ENCODE measurements at places on chromosomes 3 and 15.
A peak's percentile ranks its signal among the peaks of the same experiment; 100 is the strongest.

DNA sequence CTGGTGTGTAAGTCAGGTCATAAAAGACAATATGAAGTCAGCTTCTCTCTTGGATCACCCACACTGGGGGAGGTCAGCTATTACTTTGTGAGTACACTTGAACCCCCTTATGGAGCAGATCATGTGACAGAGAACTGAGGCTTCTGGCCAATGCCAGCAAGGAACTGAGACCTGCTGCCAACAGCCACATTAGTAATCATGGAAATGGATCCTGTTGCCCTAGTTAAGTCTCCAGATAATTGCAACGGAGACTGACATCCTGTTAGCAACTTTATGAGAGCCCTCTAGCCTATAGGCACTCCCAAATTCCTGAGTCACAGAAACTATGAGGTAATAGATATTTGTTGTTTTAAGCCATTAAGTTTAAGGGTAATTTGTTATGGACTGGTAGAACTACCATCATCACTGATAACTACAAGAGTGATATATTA is 110.4 kb upstream of the GMNC start:
- DNase-seq, result no peak

GRCh38 chr3:124174476-124174875 is 182.6 kb upstream of the ROPN1 start:
- peak; percentile 65 for DNase-seq

DNA sequence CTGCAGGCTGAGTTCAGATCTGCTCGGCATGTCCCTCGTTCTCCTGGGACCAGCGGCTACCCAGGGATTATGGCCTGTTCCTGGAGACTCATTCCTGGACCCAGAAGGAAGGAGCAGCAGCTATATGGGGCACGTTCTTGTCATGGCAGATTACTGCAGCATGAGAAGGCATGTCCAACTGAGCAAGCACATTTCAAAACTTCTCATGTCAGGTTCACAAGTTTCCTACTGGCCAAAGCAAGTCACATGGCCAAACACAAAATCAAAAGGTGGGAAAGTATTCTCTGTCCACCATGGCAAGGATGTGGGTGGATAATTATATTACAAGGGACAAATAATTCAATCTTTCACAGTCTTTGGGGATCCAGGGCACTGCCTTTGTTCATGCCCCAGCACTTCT is 71.9 kb upstream of the C15orf39 start:
- DNase-seq, result no peak

DNA sequence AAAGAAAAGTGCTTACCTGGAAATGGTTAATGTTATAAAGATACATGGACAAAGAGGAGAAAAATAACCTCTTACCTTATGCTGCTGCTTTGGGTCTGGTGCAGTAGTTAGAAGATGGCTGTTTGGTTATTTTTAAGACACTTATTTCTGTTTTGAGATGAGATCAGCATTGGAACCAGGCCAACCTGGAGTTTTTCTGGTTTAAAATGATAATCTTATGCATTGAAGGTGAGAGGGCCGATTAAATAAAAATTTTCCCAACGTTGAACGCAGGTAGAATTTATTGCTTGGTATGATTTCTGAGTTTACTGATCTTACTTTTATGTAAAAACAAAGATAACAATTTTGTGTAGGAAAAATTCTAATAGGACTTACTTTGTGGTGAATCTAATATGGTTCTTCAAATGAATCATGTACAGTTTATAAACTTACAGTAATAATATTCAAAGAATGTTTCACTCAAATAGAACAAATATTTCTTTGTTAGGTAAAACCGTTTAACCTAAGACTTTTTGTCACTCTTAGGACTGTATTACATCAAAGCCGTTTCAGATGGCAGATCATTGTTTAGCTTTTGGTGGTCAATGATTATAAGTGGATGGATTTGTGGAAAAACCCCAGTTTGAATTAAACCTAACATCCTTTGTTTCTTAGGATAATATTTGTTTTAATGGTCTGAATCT is 14.9 kb downstream of the UBE2E2 start:
- no peak for DNase-seq

DNA sequence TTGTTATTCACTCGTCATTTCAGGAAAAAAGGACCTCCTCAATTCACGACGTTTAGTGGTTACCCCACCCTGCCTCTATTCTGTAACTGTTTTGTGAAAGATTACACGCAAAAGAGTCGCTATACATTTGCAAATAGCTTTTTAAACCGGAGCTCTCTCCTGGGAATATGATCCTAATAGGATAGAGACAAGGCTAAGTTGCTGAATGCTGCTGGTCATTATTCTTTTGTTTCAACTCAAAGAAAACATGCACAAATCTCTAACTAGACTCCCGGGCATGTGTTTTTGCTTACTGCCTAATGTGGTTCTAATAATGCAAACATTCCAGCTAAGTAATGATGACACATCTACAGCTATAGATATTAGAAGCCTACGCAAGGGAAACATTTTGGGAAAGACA is 214.6 kb upstream of the MDFIC2 start:
- no peak for DNase-seq

DNA sequence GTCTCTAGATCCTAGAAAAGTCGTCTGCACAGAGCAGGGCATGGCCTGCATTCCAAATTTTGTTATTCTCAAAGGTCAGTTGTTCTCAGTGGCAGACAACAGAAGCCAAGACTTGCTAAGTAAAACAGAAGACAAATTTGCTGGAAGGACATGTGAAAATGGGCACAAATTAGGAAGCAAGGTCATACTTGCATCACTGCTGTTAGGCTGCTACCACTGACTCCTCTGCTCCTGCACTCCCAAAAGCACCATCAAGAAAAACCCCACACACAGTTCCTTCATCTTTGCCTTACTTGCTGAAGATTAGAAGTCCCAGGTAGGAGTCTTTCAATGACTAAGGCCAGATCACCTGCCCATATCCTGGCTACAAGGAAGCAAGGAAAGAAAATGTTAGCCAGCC is 69.9 kb upstream of the ATP2C1 start:
- DNase-seq, result no peak

GRCh38 chr3:192303235-192303634 is 424.1 kb downstream of the FGF12 start:
- no peak for DNase-seq

DNA sequence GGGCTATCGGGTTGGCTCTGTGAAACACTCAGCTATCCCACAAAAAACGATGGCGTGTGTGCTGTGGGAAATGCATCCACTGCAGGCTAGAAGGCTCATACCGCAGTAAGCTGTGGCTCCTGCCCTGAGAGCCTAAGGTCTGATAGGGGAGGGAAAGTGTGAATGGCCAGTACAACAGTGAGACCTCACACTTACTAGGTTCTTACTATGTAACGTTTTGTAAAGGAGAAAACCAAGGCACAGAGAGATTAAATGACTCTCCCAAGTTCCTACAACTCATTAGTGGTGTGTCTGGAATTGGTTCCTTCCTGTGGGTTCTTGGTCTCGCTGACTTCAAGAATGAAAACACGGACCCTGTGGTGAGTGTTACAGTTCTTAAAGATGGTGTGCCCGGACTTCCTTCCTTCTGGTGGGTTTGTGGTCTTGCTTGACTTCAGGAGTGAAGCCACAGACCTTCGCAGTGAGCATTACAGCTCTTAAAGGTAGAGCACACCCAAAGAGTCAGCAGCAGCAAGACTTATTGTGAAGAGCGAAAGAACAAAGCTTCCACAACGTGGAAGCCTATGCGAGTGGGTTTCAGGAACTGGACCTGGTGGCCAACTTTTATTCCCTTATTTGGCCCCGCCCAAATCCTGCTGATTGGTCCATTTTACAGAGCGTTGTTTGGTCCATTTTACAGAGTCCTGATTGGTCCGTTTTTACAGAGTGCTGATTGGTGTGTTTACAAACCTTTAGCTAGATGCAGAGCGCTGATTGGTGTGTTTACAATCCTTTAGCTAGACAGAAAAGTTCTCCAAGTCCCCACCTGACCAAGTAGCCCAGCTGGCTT is 161.7 kb downstream of the POLR2M start:
- DNase-seq, result no peak

- no peak for DNase-seq
Measured at GRCh38 chr3:115272036-115272824, 125.1 kb upstream of the ZBTB20 start.

DNA sequence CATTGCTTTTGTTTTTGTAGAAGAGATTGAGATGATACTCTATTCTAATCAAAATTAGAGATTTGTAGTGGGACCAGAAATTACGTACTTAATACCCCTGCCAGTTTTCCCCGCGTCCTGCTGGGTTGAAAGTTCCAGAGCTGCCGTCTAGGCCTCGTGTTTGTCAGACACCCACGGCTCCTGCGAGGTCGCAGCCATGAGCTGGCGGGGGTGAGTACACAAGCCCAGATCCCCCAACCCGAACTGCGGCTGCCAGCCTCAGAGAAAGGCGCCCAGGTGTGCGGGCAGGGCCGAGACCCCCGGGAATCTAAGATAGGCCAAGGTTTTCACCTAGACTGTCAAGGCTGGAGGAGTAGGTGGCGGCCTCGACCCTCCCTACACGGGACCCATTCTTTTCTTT is 26.3 kb downstream of the GPR160 start:
- no peak for DNase-seq

GRCh38 chr3:129865806-129866205 is 27.7 kb downstream of the TMCC1 start:
- no peak for DNase-seq

DNA sequence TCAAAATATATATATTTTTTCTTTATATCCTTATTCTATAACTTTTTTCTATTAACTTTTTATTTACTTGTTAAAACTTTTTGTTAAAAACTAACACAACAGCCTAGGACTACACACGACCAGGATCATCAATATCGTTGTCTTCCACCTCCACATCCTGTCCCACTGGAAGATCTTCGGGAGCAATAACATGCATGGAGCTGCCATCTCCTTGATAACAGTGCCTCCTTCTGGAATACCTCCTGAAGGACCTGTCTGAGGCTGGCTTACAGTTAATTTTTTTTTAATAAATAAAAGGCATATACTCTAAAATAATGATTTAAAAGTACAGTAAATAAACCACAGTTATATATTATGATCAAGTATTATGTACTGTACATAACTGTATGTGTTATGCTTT is 58.9 kb downstream of the SFMBT1 start:
- no peak for DNase-seq

GRCh38 chr15:85499371-85499887 is 119.0 kb downstream of the AKAP13 start:
- peak; percentile 11 for DNase-seq

GRCh38 chr3:42658091-42658770 is 4.7 kb downstream of the ZBTB47 start:
- no peak for DNase-seq

DNA sequence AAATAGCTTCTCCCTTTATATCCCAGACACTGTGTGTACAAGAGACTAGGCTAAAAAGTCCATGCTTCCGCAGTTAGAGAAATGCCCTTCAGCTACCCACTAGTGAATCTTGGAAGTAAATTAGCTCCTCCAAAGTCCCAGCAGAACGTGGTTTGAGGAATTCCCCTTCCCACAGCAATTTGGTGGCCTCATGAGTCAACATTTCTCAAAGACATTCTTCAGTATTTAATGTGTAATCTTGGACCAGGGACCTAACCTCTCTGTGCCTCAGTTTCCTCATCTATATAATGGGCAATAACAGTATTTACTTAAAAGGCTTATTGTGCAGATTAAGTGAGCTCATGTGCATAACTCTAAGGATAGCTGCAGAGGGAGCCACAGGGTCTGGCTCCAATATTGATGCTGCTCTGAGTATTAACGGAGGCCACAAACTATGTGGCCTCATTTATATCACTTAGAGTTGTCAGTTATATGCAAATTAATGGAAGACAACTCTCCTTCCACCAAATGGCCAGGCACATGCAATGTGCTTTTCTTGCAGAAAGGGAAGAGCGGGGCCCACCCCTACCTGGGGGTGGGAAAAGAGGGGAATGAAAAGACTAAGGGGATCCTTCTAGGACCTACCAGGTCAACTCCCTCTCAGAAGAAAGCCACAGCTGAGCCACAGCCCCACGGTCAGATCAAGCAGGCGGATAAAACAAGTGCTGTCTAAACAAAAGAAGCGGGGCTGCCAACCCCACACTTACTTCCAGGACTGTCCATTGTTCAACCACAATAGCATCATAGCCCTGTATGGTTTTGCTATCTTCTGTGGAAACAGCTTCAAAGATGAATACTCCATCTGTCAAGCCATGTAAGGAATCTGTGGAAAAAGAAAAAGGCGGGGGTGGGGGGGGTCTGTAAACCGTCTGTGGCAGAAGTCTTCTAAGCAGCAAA is 92.4 kb downstream of the OXNAD1 start:
- no peak for DNase-seq

GRCh38 chr15:92413510-92413909 is 19.8 kb downstream of the ST8SIA2 start:
- DNase-seq, result no peak

DNA sequence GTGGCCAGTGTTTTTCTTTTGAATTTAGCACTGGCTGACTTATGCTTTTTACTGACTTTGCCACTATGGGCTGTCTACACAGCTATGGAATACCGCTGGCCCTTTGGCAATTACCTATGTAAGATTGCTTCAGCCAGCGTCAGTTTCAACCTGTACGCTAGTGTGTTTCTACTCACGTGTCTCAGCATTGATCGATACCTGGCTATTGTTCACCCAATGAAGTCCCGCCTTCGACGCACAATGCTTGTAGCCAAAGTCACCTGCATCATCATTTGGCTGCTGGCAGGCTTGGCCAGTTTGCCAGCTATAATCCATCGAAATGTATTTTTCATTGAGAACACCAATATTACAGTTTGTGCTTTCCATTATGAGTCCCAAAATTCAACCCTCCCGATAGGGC is 43.5 kb downstream of the AGTR1 start:
- DNase-seq, result no peak

DNA sequence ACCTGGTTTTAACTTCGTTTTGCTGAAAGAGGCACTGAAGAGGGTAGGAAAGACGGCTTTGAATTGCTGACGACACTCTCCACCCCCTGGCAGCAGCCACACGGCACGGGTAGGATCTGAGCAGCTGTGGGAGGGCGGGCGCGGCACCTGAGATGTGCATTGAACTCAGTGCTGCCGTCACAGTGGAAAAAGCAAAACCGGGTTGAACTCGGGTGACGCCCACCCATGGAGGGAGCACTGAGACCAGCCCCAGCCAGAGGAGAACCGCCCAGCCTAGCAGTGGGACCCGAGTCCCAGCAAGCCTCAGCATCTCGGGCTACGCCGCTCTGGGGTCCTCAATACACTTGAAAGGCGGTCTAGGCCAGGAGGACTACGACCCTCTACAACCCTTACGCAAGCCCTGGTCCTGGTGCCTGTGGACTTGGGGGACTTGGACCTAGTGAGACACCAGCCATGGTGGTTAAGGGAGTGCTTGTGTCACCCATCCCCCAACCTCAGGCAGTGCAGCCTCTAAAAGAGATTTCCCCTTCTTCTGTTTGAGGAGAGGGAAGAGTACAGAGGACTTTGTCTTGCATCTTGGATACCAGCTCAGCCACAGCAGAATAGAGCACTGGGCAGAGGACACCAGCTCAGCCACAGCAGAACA is 50.0 kb upstream of the RPL35A start:
- no peak for DNase-seq

DNA sequence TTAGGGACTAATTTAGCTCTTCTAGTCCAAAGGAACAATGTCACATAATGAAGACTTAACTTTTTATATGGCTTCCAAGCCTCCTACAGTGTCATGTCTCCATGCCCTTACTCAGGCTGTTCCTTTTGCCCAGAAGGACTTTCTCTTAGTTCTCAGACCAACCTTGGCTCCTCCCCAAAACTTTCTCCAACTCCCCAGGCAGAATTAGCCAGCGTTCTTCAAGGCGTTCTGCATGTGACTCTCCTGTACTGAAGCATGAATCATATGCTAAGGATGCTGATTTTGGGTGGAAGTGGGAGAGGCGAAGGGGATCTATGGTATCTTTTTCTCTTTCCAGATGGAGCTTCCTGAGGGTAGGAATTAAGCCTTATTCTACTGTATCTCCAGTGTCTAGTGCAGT is 335.1 kb upstream of the ICE2 start:
- no peak for DNase-seq
